ENCODE measurements at places on chromosomes 16 and 17.

GRCh38 chr16:11604783-11605563 lies 18.3 kb upstream of the LITAF start:
- DNase-seq = no peak

- DNase-seq = no peak
Measured at GRCh38 chr16:59975953-59976352, 1241.8 kb upstream of the GOT2 start.

DNA sequence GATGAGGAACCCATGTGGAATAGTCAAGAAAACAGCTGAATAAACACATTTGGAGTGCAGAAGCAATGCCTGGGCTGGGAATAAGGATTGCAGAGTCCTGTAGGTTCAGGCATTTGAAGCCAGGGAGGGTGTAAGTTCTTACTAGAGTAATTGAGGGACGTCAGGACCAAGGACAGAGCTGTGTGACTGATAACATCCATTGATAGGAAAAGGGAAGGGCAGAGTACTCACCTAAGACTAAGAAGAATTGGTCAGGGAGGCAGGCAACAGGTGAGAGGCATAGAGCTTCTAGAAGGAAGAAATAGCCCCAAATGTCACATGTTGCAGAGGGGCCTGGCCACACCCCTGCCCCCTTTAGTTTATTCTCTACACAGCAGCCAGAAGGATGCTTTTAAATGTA lies 79.8 kb upstream of the TMEM132E start:
- no peak for DNase-seq

DNA sequence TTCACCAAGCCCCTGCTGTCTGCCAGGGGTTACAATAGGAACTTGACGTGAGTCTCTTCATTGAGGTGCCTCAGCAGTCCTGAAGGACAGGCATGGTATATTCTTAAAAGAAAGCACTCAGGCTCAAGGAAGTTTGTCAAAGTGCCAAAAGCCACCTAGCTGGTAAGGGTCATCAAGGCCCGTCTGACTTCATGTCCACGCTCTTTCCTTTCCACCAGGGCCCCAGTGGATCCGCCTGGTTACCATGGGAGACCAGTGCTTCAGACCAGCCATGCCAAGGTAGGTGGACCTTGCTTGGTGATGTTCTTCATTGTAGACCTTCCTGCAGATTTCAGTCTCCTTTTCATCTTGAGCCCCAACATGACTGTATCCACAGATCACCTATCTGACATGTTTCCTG lies 27.6 kb upstream of the CCL1 start:
- DNase-seq = no peak

DNA sequence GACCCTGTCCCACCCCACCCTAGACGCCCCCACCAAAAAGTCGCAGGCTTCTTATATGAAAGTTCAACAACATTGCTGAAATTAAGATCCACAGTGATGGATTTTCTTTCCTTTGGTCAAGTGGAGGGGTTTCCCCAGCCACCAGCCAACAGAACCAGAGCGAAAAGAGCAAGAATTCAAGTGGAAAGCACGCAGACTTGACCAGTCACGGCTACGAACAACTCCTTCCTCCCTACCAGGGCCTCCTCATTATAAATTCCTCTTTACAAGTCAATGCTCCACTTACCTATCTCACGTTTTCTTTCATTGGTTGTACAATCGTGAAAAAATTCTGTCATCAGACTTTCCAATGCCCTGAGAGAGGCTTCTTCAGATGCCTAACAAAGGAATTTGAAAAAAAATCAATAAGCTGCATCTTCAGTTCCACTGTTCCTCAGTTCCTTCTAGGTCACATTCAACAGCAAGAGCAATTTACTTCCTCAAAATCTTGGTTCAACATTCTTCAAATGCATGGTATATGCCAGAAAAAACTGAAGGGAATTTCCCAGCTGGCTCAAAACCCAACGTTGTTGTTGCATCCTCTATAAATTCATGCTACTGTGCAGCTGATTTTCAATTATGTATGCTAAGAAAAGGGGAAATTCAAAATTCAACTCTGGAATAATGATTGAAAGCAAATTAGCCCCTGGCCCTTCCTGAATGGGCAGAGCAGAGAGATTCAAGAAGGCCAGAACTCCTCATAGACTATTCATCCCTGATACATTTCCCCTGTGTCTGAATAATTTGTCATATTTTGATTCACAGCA lies 30.9 kb downstream of the XPO6 start:
- DNase-seq = no peak

- no peak for DNase-seq
Measured at GRCh38 chr16:66344533-66345145, 21.9 kb upstream of the CDH5 start.

DNA sequence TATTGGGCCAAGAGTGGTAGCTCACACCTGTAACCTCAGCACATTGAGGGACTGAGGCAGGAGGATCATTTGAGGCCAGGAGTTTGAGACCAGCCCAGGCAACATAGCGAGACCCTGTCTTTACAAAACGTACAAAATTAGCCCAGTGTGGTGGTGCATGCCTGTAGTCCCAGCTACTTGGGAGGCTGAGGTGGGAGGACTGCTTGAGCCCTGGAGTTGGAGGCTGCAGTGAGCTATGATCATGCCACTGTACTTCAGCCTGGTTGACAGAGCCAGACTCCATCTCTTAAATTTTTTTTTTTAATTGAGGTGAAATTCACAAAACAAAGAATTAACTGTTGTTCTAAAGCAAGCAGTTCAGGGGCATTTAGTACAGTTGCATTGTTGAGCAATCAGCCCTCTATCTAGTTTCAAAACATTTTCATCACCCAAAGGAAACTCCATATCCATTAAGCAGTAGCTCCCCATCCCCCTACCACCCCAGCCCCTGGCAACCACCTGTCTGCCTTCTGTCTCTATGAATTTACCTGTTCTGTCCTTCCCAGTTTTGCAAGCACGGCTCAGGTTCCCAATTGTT lies 15.6 kb downstream of the SNX29 start:
- DNase-seq = no peak

DNA sequence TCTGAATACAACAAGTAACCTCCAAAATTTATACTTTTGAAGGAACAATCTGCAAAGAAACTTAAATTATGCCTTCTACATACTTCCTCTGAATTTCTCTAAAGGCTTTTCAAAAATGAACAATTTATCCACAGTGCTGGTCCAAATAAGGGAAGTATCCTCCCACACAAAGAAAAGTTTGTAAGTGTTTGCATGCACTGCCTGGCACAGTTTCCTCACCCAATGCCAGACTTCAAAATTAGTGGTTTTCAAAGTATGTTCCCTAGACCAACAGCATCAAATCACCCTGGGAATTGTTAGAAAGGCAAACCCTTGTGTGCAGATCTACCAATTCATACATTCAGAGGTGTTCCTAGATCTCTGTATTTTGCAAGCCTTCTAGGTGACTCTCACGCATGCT lies 82.5 kb downstream of the PCTP start:
- DNase-seq = no peak

DNA sequence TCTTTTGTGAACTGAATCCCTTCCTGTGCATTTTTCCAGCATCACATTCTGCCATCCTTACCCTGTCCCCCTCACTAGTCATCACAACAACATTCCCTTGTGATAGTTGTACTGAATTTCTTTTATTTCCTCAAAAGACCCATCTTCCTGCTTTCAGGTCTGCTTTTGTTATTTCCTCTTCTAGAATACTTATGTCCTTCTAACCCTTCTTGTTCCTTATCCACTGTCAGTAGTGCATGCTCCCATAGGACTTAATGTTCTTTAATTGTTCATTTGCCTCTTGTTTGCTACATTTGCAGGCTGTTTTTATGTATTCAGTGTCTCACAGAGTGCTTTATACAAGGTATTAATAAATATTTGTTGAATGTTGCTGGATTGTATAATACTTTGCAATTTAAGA lies 73.0 kb downstream of the BCAS3 start:
- no peak for DNase-seq

DNA sequence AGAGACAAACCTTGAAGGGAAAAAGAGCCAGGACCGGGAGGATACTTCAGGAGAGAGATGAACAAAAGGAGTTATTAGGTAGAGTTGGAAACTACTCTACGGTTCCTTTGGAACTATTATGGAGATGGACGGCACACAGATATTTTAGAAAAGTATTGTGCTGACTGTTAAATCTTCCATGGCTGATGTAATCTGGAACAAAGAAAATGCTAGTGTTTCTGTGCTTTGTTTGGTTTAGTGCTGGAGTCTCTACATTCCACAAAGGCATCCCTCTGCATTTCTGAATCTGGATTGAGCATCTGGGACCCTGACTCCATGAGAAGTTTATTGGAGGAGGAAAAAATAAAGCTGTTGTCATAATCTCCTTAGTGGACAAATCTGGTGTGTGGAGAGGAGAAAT lies 57.2 kb downstream of the RPGRIP1L start:
- DNase-seq = no peak

GRCh38 chr17:72187556-72187955 lies 66.7 kb downstream of the SOX9 start:
- no peak for DNase-seq

DNA sequence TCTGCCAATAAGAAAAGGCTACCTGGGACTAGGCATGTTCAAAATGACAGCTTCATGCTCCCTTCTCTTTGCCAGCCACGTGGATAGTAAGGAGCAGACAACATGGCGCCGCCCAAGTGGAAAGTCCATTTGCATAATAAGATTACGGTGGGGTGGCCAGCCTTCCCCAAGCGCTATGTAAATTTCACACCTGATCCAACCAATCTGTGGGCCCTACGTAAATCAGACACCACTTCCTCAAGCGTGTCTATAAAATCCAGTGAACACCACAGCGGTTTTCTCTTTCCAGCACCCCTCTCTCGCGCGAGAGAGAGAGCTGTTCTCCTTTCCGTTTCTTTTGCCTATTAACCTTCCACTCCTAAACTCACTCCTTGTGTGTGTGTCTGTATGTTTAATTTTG lies 140.3 kb upstream of the ERCC4 start:
- DNase-seq = no peak

GRCh38 chr16:83935005-83935857 lies 17.8 kb upstream of the OSGIN1 start:
- DNase-seq = no peak

DNA sequence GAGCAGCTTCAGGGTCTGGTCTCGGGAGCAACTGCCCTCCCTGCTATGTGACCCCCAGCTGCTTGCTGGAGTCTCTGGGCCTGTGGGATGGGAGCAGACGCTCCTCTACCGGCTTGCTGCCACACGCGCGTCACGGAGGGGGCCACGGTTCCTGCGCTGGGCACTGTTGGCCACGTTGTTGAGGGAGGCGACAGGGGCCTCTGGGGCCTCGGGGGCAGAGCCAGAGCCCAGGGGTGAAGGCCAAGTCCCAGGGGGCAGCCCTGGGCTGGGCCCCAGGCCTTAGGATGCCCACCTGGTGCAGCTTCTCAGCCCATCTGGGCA lies 56.6 kb downstream of the ZFPM1 start:
- no peak for DNase-seq

- no peak for DNase-seq
Measured at GRCh38 chr16:46906360-46907060, 22.3 kb downstream of the GPT2 start.

GRCh38 chr17:8056232-8056975 lies 17.5 kb downstream of the ALOX15B start:
- no peak for DNase-seq

GRCh38 chr17:81037798-81038733 lies 3.1 kb downstream of the BAIAP2 start:
- DNase-seq = no peak

DNA sequence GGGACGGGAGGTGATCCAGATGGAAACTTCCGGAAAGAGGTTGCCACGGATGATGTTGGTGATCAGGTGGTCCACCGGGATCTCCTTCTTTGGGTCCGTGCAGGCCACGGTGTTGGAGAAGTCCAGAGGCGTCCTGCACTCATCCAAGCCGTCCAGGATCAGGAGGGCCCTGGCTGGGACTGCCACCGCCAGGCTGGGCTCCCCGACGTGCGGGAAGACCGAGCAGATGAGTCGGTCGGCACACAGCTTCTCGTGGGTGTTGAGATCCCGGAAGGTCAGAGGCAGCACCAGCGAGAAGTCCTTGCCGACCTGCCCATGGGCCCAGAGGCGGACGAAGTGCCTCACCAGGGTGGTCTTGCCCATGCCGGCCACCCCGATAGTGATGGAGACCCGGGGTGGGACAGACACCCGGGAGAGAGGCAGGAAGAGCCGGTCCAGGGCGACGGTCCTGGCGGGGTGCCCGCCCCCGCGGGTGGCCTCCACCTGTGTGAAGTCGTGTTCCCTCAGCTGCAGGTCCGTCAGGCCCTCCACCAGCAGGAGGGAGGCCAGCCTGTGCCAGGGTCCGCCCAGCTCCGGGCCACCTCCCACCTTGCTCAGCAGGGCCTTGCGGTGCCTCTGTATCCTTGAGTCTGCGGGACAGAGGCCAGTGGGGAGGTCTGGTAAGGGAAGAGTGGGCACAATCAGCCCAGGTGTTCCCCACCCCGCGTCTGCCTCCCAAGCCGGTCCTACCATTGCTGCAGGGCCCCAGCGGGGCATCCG lies 12.9 kb downstream of the NLRC3 start:
- no peak for DNase-seq

- DNase-seq = no peak
Measured at GRCh38 chr17:44387804-44388203, 1.6 kb downstream of the ITGA2B start.

DNA sequence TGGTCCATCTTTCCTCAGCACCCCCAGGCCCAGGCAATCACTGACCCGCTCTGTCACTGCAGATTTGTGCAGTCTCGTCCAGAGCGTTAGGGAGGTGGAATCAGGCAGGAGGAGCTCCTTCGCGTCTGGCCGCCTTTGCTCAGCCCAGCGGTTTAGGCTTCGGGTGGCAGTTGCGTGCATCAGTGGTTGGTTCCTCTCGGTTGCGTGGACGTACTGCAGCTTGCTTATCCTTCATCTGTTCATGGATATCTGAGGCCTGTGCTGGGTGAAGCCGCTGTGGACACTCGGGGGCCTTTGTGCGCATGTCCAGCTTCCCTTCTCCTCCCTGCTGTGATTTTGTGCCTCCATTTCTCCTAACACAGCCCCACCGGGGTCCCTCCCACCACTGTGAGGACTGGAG lies 4.7 kb upstream of the P2RX1 start:
- DNase-seq = no peak

GRCh38 chr17:37047631-37048104 lies 98.9 kb downstream of the AATF start:
- DNase-seq = peak; percentile 90

GRCh38 chr17:7989781-7990655 lies 12.4 kb upstream of the GUCY2D start:
- DNase-seq = peak; percentile 96

DNA sequence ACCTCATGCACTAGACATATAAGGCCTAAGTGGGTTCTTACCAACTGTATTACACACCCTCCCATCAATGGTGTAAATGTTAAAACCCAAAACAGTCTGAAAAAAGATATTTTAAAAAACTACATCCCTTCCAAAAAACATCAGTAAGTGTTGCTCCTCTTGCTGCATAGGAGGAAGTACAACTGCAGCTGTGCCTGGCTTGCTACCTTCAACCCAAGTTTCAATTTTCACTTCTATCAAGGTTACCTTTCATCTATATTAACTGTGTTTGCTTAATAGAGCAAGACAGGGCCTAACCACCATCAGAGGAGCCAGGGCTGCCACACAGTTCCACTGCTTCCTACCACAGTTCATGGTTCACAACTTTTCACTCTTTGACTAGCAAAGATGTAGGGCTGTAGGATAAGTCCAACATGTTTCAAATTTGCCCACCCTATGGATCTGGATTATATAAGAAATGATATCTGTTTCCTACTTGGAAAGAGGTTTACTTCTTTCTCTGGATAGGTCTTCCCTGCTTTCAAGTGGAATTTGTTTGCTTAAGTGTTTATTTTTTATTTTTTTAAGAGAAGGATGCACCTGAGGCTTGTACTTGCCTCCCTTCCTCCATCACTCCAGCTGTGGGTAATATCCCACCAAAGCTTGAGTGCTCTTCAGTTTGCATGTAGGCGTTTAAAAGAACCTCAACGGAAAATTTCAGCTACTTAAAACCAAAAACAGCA lies 56.7 kb downstream of the GRB7 start:
- no peak for DNase-seq

GRCh38 chr16:1416521-1416941 lies 2.0 kb upstream of the UNKL start:
- DNase-seq = no peak

Data from ecto neural progenitor cell (in vitro differentiated cells).